ENCODE measurements at places on chromosomes 3 and 15.

DNA sequence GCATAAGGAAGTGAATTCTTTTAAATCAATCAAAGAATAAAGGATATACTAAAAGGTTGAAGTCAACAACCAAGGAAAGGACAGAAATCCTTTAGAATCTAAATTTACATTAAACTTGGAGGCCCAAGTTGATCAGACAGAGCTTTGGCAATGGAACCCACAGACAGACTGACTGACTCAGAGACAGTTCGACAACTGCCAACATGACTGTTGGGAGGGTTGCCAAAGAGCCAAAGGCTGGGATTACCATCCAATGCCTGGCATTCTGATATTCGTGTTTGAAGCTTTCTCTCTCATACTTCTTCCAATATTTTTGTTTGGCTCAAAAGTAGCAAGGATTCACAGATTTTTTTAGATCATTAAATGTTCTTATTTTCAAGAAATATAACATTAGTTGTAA is 406.1 kb downstream of the PLCL2 start:
- no peak for DNase-seq

GRCh38 chr3:120604784-120605183 is 8.6 kb downstream of the NDUFB4 start:
- DNase-seq, result no peak

- no peak for DNase-seq
These were observed at the start of gene PRR23B for GRCh38 chr3:139020868-139021234. Gene PRR23B (minus strand): TSS chr3:139020926. CDS start chr3:139020661, 265 bp downstream.

DNA sequence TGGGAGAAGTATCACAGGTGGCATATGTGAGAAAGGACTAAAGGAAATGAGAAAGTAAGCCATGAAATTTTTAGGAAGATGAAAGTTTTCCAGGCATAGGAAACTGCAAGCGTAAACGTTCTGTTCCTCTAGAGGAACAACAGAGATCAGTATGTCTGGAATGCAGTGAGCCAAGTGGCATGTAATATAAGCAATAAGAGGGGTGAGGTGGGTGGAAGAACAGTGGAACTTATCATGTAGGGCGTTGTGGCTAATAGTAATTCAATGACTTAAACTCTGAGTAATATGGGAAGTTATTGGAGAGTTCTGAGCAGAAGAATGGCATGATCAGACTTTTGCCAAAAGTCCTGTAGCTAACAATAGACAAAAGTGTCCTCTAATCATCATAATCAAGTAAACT is 902.9 kb downstream of the EPHA3 start:
- DNase-seq, result no peak

DNA sequence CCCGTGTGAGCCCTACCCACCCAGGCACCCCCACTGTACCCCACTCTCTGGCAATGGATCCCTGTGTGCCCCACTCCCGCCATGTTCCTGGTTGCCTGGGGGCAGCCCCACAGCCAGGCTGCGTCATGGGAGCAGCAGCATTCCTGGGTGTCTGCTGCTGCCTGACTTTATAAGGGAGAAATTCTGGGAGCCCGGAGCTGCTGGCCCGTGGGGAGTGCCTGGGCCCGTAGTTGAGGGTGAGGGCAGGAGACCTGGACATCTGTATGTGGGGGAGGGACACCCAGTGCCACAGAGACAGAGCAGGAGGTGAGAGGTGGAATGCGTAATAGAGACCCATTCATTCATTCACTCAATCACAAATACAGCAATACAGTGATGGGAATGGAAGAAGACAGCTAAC is 15.1 kb downstream of the CSPG4 start:
- DNase-seq, result no peak

GRCh38 chr15:38201714-38202113 is 50.9 kb upstream of the SPRED1 start:
- no peak for DNase-seq

- no peak for DNase-seq
These were observed 24.4 kb upstream of the ABHD10 start for GRCh38 chr3:111954228-111954990.

DNA sequence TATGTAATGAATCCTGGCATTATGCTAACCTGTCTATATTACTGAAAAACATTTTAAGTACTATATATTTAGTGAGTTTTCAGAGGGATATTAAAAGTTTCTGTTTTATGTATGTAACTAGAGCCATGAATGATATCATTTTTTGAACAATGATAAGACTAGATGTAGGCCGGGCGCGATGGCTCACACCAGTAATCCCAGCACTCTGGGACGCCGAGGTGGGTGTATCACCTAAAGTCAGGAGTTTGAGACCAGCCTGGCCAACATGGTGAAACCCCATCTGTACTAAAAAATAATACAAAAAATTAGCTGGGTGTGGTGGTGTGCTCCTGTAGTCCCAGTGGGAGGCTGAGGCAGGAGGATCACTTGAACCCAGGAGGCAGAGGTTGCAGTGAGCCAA is 34.1 kb downstream of the DHX36 start:
- DNase-seq, result no peak

DNA sequence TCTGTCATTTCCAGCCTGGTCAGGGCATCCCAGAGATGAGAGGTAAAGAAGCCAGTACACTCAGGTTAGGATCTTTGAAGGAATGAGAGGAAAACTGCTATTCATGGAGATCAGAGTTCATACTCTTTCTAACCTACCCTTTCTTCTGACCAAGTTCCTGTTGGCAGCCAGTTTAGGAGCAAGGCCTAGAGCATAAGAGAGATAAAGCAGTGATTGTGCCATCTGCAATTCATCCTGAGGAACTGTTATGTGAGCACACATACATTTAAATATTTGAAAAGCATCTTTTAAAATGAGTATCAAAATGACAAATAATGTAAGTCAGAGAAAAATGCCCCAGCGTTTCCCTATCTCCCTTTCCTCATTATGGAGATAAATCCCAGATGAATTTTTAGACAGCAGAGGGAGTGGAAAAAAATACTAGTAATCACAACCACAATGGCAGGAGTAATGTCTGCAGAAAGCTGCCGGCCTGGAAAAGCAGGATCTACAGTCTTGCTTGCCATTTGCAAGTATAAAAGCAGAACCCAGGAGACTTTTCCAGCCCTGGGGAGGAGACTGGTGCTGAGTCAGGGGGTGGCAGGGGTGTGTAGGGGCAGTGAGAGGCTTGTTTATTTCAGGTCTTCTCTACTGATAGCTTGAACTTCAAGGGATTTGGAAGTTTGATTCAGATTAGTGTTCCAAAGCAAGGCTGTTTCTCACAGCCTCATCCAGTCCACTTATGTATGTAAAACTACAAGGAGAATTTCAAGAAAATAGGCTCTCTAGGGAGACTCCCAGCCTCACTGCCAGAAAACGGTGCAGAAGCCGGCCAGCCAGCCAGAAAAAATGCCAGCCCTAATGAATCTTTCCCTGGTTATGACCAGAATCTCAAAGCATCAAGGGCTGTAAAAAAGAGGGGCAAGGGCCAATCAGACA is 1052.4 kb downstream of the TUSC7 start:
- DNase-seq, result no peak

- DNase-seq, result no peak
These were observed 205.6 kb downstream of the IL20RB start for GRCh38 chr3:137163241-137163871.

DNA sequence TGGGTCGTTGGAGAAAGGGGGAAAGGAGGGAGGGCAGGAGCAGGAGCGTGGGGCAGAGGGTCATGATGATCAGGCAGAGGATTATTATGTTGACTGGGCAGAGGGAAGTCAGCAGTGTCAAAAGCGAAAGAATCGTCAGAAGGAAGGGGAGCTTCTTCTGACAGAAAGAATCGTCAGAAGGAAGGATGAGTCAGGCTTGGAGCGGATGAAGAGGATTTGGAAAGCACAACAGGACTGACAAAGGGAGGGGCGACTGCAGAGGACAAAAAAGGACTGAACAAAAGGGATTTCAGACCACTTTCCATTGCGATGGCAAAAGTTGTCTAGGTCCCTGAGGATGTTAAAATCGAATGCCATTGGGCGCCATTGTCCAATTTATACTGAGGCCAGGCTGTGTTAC is 1053.5 kb downstream of the SI start:
- DNase-seq, result no peak

DNA sequence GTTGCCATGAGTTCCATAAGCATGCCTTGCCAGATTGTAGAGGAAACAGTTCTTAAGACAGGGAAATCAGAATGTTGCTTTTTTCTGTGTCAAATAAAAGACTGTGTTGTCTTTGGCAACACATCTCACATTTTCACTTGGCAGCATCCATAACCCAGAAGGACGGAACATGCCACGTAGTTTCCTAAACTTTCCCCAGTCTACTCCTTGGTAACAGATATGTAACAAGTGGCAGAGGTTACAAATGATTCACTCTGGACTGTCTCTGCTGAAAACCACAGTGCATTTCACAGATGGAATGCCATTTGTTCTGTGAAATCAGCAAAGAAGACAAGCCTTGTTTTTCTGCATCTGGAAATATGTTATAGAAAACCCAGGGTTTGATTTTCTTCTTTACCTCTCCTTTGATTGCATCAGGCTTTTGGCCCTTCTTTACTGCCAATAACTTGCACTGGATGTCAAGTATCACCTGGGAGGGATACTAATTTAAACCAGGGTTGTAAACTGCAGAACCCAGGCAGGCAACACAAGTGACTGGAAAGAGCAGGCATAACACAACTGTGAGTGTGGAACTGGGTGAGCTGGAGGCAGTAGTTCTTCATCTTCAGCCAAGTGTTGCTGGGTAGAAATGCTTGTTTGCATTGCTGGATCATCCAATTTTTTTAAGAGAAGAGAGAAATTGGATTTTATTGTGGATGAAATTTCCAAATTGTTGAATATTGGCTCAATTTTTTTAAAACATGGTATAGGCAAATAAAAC is 124.4 kb upstream of the FOXB1 start:
- DNase-seq, result no peak

GRCh38 chr3:48650723-48651122 is 12.0 kb downstream of the CELSR3 start:
- no peak for DNase-seq
